ENCODE measurements at places on chromosomes 7 and 10. TPM values are rescaled to one million over a fixed set of nuclear protein-coding genes. Genes with fewer than 3 reads are reported as not detected.

LRRC17 gene
- 0.63 TPM for total RNA-seq

ZNF117 gene
- total RNA-seq, result 6.6 TPM

SLC39A12 gene
- total RNA-seq, result not detected

DNA sequence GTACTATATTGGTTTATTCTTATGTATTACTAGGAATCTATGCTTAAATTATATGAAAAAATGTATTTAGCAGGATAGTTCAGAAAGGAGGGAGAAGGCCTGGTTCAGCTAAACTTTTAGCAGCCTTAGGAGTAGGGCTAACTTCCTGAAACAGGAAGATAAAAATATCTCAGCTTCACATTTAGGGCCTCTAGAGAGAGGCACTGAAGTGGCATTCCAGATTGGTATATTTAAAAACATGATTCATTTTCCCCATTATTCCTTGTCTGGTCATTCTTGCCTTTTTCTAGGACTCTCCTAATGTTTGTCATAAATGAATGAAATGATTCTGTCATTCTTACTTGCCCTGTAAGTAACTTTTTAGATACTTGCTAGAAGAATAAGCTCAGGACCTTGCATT is 63.0 kb upstream of the CYP26C1 start:
- H3K4me3 ChIP-seq, result no peak overlapping the region
- H3K4me1 ChIP-seq, result no peaks in the 10 kb centered on the region
- no peaks in the 10 kb centered on the region for H3K36me3 ChIP-seq
- no peaks in the 10 kb centered on the region for H3K27me3 ChIP-seq

- DNase-seq, result no peak
- no peak overlapping the region for H3K27ac ChIP-seq
- no peaks in the 10 kb centered on the region for H3K36me3 ChIP-seq
- H3K4me3 ChIP-seq, result no peak overlapping the region
Measured at GRCh38 chr10:33566001-33566400, 231.5 kb upstream of the NRP1 start.

DNA sequence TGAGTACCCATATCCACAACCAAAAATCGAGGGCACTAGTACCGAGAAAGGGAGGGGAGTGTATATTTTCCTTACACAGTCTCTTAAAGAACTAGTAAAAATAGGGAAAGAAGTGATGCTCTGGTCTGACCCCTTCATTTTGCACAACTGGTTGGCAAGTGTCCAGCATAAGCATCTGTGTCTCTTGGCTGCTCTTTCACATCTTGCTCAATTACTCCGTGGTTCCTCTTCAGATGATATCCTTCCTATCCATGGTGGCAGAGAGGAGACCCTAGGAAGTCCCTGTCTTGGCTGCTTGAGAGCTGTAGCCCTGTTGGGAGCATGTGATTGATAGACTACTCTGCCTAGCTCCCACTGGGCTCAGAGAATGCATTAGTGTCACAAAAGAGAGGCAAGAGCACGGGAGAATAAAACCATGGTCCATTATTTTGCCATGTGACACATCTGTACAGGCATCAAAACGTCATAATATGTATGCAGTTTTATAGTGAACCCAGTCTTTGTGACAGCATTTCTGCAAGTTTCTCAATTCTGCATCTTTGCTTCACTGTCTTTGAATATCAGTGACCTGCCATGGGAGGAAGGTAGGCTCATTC is 111.8 kb upstream of the ANKRD1 start:
- H3K4me3 ChIP-seq, result no peak overlapping the region
- H3K27me3 ChIP-seq, result no peaks in the 10 kb centered on the region
- DNase-seq, result no peak
- no peak overlapping the region for H3K27ac ChIP-seq

DNA sequence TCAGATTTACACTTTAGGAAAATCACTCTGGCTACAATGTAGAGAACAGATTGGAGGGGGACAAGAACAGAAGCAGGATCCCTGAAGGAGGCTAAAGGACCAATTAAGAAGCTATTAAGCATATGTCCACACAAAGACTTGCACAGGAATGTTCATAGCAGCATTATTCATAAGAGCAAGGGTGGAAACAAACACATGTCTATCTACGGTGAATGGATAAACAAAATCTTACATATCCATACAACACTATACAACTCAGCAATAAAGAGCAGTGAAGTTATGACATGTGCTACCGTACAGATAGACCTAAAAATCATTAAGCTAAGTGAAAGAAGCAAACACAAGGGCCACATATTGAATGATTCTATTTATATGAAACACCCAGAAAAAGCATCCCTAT is 10.4 kb downstream of the CHCHD3 start:
- H3K27ac ChIP-seq, result no peak overlapping the region
- peaks cover 21% of the 10 kb centered on the region for H3K36me3 ChIP-seq
- H3K27me3 ChIP-seq, result no peaks in the 10 kb centered on the region
- no peaks in the 10 kb centered on the region for H3K4me1 ChIP-seq

DNA sequence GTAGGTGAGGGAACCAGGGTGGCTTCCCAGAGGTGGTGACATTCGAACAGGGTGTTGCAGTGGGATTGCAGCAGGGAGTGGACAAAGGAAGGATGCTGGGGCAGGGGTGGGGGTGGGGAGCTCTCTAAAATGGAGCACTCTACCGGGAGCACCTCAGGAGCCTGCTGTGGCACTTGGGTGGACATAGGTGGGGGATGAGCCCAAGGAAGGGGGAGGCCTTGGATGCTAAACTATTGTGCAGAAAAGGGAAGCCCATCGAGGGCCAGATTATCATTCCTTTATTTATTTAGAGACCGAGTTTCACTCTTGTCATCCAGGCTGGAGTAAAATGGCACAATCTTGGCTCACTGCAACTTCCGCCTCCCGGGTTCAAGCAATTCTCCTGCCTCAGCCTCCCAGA is 3.3 kb upstream of the STX1A start:
- H3K27me3 ChIP-seq, result peaks cover 2% of the 10 kb centered on the region
- no peak overlapping the region for H3K27ac ChIP-seq
- no peak for DNase-seq

- no peaks in the 10 kb centered on the region for H3K27me3 ChIP-seq
- no peak for DNase-seq
- no peaks in the 10 kb centered on the region for H3K36me3 ChIP-seq
- H3K4me3 ChIP-seq, result no peak overlapping the region
- no peak overlapping the region for H3K27ac ChIP-seq
Measured at GRCh38 chr10:70676511-70676910, 4.2 kb downstream of the ADAMTS14 start.

GRCh38 chr10:75402486-75403143 is 1.1 kb upstream of the ZNF503 start:
- H3K4me3 ChIP-seq, result peak overlapping the region; percentile 29
- no peak for DNase-seq
- H3K4me1 ChIP-seq, result peaks cover 50% of the 10 kb centered on the region
- H3K27me3 ChIP-seq, result peaks cover 55% of the 10 kb centered on the region
- no peaks in the 10 kb centered on the region for H3K36me3 ChIP-seq

DNA sequence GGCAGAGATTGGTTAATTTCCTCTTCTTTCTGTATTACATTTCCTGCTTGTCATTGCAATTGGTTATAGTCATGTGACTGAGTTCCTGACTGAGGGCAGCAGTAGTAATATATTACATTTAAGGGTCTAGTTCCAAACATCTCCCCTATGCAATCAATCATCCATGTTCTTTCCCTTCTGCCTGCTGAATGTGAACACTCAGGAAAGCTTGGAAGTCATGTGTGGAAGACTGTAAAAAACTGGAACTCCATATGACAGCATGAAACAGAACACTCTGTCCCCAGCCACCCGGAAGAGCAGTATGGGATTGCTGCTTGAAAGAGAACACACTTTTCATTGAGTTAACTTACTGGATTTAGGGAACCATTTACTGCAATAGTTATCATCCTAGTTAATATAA is 459.7 kb upstream of the SEMA3A start:
- H3K27me3 ChIP-seq, result no peaks in the 10 kb centered on the region
- no peak for DNase-seq
- no peak overlapping the region for H3K27ac ChIP-seq
- no peaks in the 10 kb centered on the region for H3K36me3 ChIP-seq
- H3K4me3 ChIP-seq, result no peak overlapping the region

- DNase-seq, result no peak
- no peak overlapping the region for H3K4me3 ChIP-seq
- H3K4me1 ChIP-seq, result no peaks in the 10 kb centered on the region
Measured at GRCh38 chr7:37709631-37710509, 26.3 kb downstream of the GPR141 start.

- no peaks in the 10 kb centered on the region for H3K4me1 ChIP-seq
- H3K4me3 ChIP-seq, result no peak overlapping the region
- H3K27ac ChIP-seq, result no peak overlapping the region
- no peaks in the 10 kb centered on the region for H3K27me3 ChIP-seq
- H3K36me3 ChIP-seq, result no peaks in the 10 kb centered on the region
Measured at GRCh38 chr7:35550831-35551230, 144.1 kb downstream of the HERPUD2 start.

- peaks cover under 1% of the 10 kb centered on the region for H3K36me3 ChIP-seq
- no peak overlapping the region for H3K4me3 ChIP-seq
- H3K27ac ChIP-seq, result no peak overlapping the region
- H3K27me3 ChIP-seq, result no peaks in the 10 kb centered on the region
Measured at GRCh38 chr10:103186128-103186527, 6.9 kb downstream of the NT5C2 start.

DNA sequence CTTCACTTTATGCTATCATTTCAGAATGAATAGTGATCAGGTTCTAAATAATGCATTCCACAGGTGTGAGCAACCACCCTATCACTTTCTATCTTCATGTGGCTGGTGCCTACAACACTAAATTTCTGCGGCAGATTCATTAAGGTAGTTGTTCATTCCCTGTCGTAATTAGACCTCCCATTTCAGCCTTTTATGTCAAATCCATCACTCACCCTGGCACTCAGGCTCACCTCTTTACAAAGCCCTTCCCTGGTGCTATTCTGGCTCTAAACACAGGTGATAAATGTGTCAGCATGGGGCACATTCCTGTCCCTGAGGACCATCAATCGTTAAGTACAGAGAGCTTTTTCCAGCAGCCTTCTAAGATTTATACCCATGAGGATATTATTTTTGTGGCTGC is 300.0 kb upstream of the C7orf33 start:
- H3K4me3 ChIP-seq, result no peak overlapping the region
- H3K27me3 ChIP-seq, result no peaks in the 10 kb centered on the region
- no peaks in the 10 kb centered on the region for H3K36me3 ChIP-seq

GRCh38 chr10:52463826-52464225 is 149.7 kb downstream of the DKK1 start:
- no peak overlapping the region for H3K4me3 ChIP-seq
- no peaks in the 10 kb centered on the region for H3K36me3 ChIP-seq
- no peaks in the 10 kb centered on the region for H3K4me1 ChIP-seq
- DNase-seq, result no peak

DNA sequence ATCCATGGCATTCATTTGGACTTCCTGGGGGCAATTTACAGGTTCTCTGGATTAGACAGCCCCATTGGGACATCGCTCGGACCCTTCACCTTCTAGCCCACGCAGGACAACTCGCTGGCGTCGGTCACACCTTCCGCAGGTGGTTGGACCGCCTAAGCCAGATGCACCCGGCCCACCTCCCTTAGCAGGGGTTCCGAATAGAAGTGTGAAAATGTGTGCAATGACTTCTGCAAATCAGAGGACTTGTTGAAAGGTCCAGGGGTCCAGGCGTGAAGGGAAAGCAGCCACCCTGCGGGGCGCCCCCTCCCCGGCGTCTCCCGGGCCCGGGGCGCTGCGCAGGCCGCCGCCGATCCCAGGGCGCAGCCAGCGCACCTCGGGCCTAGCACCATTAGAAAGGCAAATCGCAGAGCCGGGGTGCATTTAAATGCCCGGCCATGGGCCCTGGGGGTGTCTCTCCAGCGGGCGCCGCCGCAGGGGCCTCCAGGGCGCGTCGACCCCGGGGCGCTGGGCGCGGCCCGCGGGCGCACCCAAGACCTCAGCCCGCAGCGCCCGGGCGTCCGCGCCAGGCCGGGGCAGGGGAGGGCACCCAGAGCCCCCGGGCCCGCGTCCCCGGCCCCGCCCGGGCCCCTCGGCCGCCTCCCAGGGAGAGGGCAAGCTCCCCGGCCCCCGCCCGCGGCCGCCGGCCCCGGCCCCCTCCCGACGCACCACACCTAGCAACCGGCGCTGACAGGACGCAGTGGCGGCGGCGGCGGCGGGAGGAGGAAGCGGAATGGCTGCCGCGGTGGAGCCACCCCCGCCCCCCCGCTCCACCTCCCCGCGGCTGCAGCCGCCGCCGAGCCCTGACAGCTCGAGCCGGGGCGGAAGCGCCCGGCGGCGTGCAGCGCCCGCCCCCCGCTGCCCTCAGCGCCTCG is 1.2 kb downstream of the JAZF1 start:
- peaks cover 23% of the 10 kb centered on the region for H3K4me1 ChIP-seq
- peak; percentile 75 for DNase-seq
- peak overlapping the region; percentile 59 for H3K27ac ChIP-seq
- no peaks in the 10 kb centered on the region for H3K27me3 ChIP-seq

DNA sequence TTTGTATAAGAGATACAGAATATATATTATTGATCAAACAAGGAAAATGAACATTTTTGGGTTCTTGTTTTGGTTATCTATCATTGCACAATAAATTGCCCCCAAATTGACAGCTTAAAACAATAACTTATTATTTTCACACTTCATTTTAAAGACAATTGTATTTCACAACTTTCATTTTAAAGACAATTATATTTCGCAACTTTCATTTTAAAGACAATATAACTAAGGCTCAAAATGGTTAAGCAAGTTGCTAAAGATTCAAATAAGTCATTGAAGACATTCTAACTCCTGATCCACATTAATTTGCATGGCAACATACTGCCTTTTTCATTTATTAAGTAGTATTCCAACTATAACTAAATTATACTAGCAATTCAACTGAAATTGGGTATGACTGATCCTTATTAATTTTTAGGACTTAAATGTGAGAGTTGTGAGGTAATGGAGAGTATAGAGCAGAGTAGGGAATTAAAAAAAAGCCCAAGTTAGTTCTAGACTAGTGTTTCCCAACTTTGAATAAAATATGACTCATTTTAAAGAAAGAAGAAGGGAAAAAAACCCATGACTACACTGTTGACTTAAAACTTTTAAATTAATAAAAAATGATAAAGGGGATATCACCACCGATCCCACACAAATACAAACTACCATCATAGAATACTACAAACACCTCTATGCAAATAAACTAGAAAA is 9.9 kb upstream of the STEAP2 start:
- no peak overlapping the region for H3K27ac ChIP-seq
- no peaks in the 10 kb centered on the region for H3K4me1 ChIP-seq
- no peak overlapping the region for H3K4me3 ChIP-seq
- H3K27me3 ChIP-seq, result no peaks in the 10 kb centered on the region

GRCh38 chr10:124665980-124666379 is 78.2 kb downstream of the FAM53B start:
- H3K27me3 ChIP-seq, result no peaks in the 10 kb centered on the region
- no peak overlapping the region for H3K4me3 ChIP-seq
- DNase-seq, result no peak
- H3K27ac ChIP-seq, result no peak overlapping the region
- peaks cover 36% of the 10 kb centered on the region for H3K36me3 ChIP-seq
